ENCODE measurements at places on chromosomes 5 and 9. TPM values are rescaled to one million over a fixed set of nuclear protein-coding genes. Genes with fewer than 3 reads are reported as not detected.

GRCh38 chr5:137834498-137835049, 33.1 kb upstream of the MYOT start:
- H3K4me1 ChIP-seq, result no peaks in the 10 kb centered on the region
- no peaks in the 10 kb centered on the region for H3K36me3 ChIP-seq
- no peak for DNase-seq
- H3K4me3 ChIP-seq, result no peak overlapping the region

IRGM gene
- 2.2 TPM for total RNA-seq

- no peaks in the 10 kb centered on the region for H3K36me3 ChIP-seq
- no peak for DNase-seq
- H3K27me3 ChIP-seq, result no peaks in the 10 kb centered on the region
- no peak overlapping the region for H3K27ac ChIP-seq
- no peaks in the 10 kb centered on the region for H3K4me1 ChIP-seq
Observed at GRCh38 chr5:161273410-161273809, 273.1 kb downstream of the GABRB2 start.

SPINK6 gene
- total RNA-seq, result not detected

ENG gene
- total RNA-seq, result 2.6 TPM

HARS1 gene
- total RNA-seq, result 53.5 TPM

SLC6A18 gene
- total RNA-seq, result not detected

DNA sequence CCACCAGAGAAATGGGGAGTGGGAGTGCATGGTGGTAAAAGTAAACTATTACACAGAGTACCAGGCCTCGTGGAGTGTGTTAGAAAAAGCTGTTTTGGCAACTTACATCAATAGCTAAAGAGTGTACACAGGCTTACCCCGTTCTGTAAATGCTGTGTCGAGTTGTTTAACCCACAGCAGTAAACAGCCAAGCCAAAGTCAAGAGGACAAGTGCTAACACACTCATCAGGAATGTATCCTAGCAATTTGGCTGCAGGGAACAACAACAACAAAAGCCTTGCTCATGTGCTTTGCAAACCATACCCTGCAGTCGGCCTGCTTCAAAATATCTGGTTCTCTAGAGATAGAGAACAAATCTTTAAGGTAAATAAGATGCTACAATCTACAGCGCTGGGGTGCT, 15.9 kb downstream of the DAP start:
- peaks cover 57% of the 10 kb centered on the region for H3K36me3 ChIP-seq
- H3K4me3 ChIP-seq, result no peak overlapping the region
- no peaks in the 10 kb centered on the region for H3K27me3 ChIP-seq
- H3K4me1 ChIP-seq, result no peaks in the 10 kb centered on the region

DNA sequence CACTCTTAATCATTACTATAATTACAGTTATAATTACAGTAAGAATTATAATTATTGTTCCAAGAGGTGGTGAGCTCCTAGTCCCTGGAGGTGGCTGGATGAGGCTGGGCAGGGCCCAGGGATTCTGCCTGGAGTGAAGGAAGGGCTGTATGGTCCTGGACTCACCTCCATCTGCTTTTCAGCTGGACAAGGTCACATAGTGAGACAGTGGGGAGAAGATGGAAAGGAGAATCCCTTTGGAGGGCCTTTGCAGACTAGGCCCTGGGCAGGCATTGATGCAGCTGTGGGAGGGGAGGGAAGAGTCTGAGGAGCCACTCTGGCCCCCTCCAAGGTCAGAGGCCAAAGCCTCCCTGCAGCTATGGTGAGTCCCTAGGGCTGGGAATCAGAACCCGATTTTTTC, 125.4 kb downstream of the RGS3 start:
- H3K4me1 ChIP-seq, result peaks cover 50% of the 10 kb centered on the region
- no peaks in the 10 kb centered on the region for H3K27me3 ChIP-seq
- H3K27ac ChIP-seq, result no peak overlapping the region
- peaks cover 44% of the 10 kb centered on the region for H3K36me3 ChIP-seq
- H3K4me3 ChIP-seq, result no peak overlapping the region
- DNase-seq, result no peak

GRCh38 chr5:174706997-174707572, 17.3 kb upstream of the MSX2 start:
- H3K27ac ChIP-seq, result no peak overlapping the region
- no peaks in the 10 kb centered on the region for H3K36me3 ChIP-seq
- H3K4me1 ChIP-seq, result no peaks in the 10 kb centered on the region
- H3K4me3 ChIP-seq, result no peak overlapping the region
- H3K27me3 ChIP-seq, result no peaks in the 10 kb centered on the region
- DNase-seq, result no peak

DNA sequence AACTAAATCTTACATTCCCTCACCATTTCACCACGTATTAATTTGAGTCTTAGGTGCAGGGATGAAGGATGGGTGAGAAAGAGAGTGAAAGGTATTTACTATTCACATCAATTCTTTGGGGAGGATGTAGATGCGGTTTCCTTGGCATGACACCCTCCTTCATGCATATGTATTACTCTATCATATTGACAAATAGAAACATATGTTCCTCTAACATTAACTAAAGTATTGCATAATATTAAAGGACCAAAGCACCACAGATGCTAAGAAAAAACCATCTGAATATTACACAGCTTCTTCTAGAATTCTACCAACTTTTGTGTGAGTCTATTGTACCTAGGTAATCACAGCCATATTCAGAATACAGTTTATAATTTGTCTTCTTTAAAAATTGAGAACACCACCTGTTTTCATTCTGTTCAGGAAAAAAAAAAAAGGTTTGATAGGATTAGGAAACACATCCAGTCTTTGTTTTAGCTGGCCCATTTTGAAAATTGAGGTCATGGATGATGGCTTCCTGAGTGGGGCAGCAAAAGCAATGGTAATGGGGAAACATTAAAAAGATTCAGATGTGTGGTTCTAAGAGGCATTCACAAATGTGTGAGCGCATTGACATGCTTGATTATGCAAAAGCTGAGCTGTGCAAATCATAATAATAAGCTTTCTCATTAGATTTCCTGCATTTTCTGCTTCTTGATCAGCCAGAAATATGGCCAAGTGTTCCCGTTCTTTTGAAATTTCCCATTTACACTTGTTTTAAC, 1011.5 kb upstream of the NUDT12 start:
- H3K27me3 ChIP-seq, result no peaks in the 10 kb centered on the region
- H3K27ac ChIP-seq, result no peak overlapping the region

GRCh38 chr5:133635051-133635450, 22.7 kb upstream of the FSTL4 start:
- DNase-seq, result no peak
- no peaks in the 10 kb centered on the region for H3K4me1 ChIP-seq
- no peaks in the 10 kb centered on the region for H3K27me3 ChIP-seq
- no peak overlapping the region for H3K4me3 ChIP-seq
- H3K36me3 ChIP-seq, result no peaks in the 10 kb centered on the region

DNA sequence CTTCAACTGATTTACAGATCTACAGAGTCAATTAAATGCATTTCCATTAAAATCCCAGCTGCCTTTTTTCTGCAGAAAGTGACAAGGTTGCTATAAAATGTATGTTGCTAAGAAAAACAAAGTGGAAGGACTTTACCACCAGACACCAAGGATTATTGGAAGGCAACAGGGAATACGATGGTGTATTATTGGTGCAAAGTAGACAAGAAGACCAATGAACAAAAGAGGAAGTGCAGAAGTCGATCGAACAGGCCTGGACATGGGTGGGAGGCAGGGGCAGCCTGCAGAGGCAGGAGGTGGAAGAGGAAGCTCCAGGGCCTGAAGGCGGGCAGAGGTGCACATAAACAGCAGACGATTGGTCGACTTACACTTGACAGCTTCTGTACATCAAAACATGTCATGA, 10.6 kb upstream of the SLC6A19 start:
- peaks cover 18% of the 10 kb centered on the region for H3K27me3 ChIP-seq
- no peaks in the 10 kb centered on the region for H3K36me3 ChIP-seq
- H3K4me1 ChIP-seq, result no peaks in the 10 kb centered on the region
- no peak for DNase-seq
- H3K4me3 ChIP-seq, result no peak overlapping the region

FSTL4 gene
- total RNA-seq, result not detected

ORM2 gene
- total RNA-seq, result not detected

GRCh38 chr5:5298068-5298633, 124.3 kb upstream of the ICE1 start:
- H3K4me1 ChIP-seq, result no peaks in the 10 kb centered on the region
- no peak overlapping the region for H3K27ac ChIP-seq
- H3K4me3 ChIP-seq, result no peak overlapping the region
- H3K27me3 ChIP-seq, result no peaks in the 10 kb centered on the region

SWI5 gene
- 3.0 TPM for total RNA-seq

Measured in CD4-positive, alpha-beta T cell (primary cell).